ENCODE measurements at places on chromosomes 13 and 19. TPM values are rescaled to one million over a fixed set of nuclear protein-coding genes. Genes with fewer than 3 reads are reported as not detected.
A peak's percentile ranks its signal among the peaks of the same experiment; 100 is the strongest.

PPM1N gene
- total RNA-seq = not detected

MARK4 gene
- total RNA-seq = 60.4 TPM

ELL gene
- total RNA-seq = 15.5 TPM

DPF1 gene
- total RNA-seq = 4.9 TPM

DNAAF3 gene
- total RNA-seq = 18.4 TPM

KBTBD6 gene
- 11.1 TPM for total RNA-seq

ZNF554 gene
- total RNA-seq = 12.1 TPM

IGFL1 gene
- not detected for total RNA-seq

COQ8B gene
- 58.6 TPM for total RNA-seq

CGB5 gene
- total RNA-seq = not detected

FOSB gene
- 5.3 TPM for total RNA-seq

C13orf42 gene
- total RNA-seq = not detected

FGF21 gene
- total RNA-seq = not detected

ARHGAP35 gene
- total RNA-seq = 86.0 TPM

ZNF544 gene
- 61.0 TPM for total RNA-seq

DNA sequence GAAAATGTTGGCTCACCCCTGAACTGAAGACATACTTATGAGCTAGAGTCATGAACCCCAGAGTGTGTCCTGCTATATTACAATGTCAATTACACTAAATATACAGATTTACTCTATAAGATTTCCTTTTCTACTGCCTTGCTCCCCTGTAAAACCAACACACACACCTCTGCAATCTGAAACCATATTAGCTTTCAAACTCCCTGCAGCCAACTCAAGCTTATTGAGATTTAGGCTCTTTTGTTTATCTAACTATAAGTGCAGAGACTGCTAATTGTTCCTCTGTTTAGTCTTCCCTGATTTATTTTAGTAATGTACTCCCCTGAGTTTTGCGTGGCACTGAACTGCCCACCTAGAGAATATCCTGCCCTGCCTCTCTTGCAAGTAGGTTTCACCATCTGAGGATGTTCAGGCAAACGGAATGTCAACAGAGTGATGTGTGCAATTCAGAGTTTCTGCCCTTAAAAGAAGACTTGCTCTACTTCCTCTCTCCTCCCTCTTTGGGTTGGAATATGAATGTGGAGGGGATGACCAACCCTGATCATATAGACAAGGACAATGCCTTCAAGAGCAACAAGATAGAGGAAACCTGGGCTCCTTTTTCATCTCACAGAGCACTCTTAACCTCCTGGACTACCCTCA lies 22.3 kb downstream of the FAM216B start:
- no peaks in the 10 kb centered on the region for H3K36me3 ChIP-seq
- no peaks in the 10 kb centered on the region for H3K27me3 ChIP-seq
- H3K4me1 ChIP-seq = no peaks in the 10 kb centered on the region
- no peak overlapping the region for H3K4me3 ChIP-seq

GRCh38 chr13:75258159-75258782 lies 223.7 kb downstream of the TBC1D4 start:
- H3K4me1 ChIP-seq = peaks cover 8% of the 10 kb centered on the region
- H3K36me3 ChIP-seq = no peaks in the 10 kb centered on the region
- H3K27ac ChIP-seq = no peak overlapping the region
- no peaks in the 10 kb centered on the region for H3K27me3 ChIP-seq
- no peak overlapping the region for H3K4me3 ChIP-seq
- DNase-seq = no peak

- no peak overlapping the region for H3K27ac ChIP-seq
- peaks cover 8% of the 10 kb centered on the region for H3K4me1 ChIP-seq
- H3K27me3 ChIP-seq = peaks cover 16% of the 10 kb centered on the region
- no peaks in the 10 kb centered on the region for H3K36me3 ChIP-seq
- DNase-seq = no peak
These were observed 187.7 kb downstream of the SHISA2 start for GRCh38 chr13:25864116-25864515.

DNA sequence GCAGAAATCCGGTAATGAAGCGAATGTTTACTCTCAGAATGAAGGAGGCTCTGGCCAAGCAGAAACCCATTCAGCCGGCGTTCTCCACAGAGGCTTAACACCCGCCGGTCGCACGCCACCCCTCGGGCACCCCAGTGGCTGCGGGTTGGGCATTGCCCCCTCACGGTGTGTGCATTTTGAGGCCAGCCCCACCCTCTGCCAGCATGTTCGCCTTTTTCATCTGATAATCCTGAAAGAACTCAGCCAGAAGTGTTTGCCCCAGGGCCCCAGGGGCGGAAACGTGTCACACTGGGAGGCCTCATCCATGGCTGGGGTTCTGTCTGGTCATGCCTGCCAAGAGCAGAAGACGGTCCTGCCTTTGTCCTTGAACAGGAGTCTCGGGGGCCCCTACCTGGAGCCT lies 34.2 kb downstream of the COMP start:
- H3K27ac ChIP-seq = no peak overlapping the region
- no peak for DNase-seq
- H3K36me3 ChIP-seq = peaks cover 6% of the 10 kb centered on the region
- H3K4me1 ChIP-seq = no peaks in the 10 kb centered on the region
- H3K27me3 ChIP-seq = no peaks in the 10 kb centered on the region

DNA sequence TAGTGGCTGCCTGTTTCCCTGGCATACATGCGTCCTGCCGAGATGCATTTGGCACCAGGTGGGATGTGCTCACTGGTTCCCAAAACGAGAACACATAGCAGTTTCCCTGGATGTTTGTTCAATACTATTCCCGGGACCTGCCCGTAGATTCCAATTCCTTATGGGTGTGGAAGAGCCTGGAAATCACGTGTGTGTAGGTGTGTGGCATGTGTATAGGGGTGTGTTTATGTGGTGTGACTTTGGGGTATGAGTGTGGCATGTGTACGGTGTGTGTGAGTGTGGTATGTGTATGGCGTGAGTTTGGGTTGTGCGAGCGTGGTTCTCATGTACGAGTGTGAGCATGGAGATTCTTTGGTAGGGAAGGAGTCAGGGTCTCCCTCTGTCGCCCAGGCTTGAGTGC lies 2.9 kb upstream of the F7 start:
- peaks cover 3% of the 10 kb centered on the region for H3K36me3 ChIP-seq
- H3K27ac ChIP-seq = no peak overlapping the region
- H3K4me1 ChIP-seq = peaks cover 13% of the 10 kb centered on the region
- no peak for DNase-seq

GRCh38 chr19:3771906-3772455 lies at the start of gene RAX2:
Gene RAX2 (minus strand): TSS chr19:3772228. CDS start chr19:3771742, 486 bp downstream.
- no peak within 1 kb of the TSS for H3K4me3 ChIP-seq
- H3K27ac ChIP-seq = no peak within 1 kb of the TSS
- no peaks in the 10 kb centered on the region for H3K4me1 ChIP-seq
- H3K36me3 ChIP-seq = peaks cover 2% of the 10 kb centered on the region
- no peaks in the 10 kb centered on the region for H3K27me3 ChIP-seq

DNA sequence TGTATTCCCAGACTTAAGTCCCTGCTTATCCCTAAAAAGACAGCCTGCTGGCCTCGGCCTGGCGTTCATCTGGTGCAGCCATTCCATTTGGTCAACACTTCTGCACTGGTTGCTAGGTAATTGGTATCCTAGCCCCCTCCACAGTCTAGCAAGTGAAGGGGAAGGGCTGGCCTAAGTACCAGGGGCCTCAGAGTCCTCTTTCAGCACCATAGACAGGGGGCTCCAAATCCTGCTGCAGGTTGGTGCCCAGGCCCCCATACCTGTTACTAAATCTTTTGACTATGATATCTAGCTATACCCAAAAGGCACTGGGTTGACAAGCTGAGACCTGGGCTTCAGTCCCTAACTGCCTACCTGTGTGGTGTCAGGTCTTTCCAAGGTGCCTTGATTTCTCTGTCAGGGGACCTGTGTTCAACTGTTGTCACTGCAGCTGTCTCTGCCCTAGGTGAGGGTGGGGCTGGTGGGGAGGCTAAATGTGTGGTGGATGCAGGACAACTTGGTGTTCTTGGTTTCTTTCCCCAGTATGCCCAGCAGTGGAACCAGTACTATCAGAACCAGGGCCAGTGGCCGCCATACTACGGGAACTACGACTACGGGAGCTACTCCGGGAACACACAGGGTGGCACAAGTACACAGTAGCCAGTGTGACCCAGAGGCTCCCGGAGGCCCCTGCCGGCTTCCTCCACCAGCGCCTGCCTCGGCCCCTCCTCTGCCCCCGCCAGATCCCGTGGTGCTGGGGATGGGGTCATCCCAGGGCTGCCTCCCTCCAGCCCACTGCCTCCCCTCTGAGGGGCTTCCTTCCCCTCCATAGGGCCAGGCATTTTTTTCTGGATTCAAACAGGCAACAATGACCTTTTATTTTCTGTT lies 3.8 kb upstream of the CCDC97 start:
- peaks cover 14% of the 10 kb centered on the region for H3K4me1 ChIP-seq
- H3K36me3 ChIP-seq = peaks cover 19% of the 10 kb centered on the region
- no peak for DNase-seq

- no peaks in the 10 kb centered on the region for H3K4me1 ChIP-seq
- no peak for DNase-seq
- H3K4me3 ChIP-seq = no peak overlapping the region
- H3K27ac ChIP-seq = no peak overlapping the region
- H3K27me3 ChIP-seq = peaks cover 4% of the 10 kb centered on the region
These were observed 74.7 kb downstream of the ITGBL1 start for GRCh38 chr13:101527130-101527529.

- H3K4me3 ChIP-seq = no peak overlapping the region
- H3K36me3 ChIP-seq = no peaks in the 10 kb centered on the region
- H3K27me3 ChIP-seq = peaks cover 11% of the 10 kb centered on the region
- no peak overlapping the region for H3K27ac ChIP-seq
- no peak for DNase-seq
These were observed 69.3 kb downstream of the NHLRC3 start for GRCh38 chr13:39107561-39107960.

- no peaks in the 10 kb centered on the region for H3K36me3 ChIP-seq
- H3K27ac ChIP-seq = no peak overlapping the region
- no peak for DNase-seq
- H3K4me1 ChIP-seq = no peaks in the 10 kb centered on the region
These were observed 128.7 kb downstream of the LIG4 start for GRCh38 chr13:108086678-108087077.

DNA sequence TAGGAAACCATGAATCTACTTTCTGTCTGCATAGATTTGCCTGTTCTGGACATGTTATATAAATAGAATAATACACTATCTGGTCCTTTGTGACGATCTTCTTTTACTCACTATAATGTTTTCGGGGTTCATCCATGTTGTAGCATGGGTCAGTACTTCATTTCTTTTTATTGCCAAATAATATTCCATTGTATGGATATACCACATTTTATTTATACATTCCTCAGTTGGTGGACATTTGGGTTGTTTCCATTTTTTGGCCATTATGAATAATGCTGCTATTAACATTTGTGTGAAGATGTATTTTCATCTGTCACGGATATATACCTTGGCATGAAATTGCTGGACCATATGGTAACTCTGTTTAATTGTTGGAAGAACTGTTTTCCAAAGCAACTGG lies 6.8 kb downstream of the BIVM start:
- H3K27me3 ChIP-seq = no peaks in the 10 kb centered on the region
- no peak for DNase-seq
- H3K4me3 ChIP-seq = no peak overlapping the region
- no peak overlapping the region for H3K27ac ChIP-seq

DNA sequence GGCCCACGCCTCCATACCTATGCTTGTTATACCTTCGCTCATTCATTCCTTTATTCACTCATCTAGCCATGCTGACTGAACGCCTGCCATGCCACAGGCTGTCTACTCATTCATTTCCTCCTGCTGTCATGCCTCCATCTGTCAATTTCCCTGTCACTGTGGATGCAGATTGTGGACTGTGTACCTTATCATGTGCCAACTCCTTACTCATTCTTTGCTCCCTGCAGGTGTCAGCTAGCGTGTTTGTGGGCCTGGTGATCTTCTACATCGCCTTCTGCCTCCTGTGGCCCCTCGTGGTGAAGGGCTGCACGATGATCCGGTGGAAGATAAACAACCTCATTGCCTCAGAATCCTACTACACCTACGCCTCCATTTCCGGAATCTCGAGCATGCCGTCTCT lies 4.1 kb upstream of the PSMD8 start:
- peaks cover 1% of the 10 kb centered on the region for H3K36me3 ChIP-seq
- DNase-seq = no peak
- no peak overlapping the region for H3K27ac ChIP-seq
- peaks cover 6% of the 10 kb centered on the region for H3K4me1 ChIP-seq
- no peak overlapping the region for H3K4me3 ChIP-seq

DNA sequence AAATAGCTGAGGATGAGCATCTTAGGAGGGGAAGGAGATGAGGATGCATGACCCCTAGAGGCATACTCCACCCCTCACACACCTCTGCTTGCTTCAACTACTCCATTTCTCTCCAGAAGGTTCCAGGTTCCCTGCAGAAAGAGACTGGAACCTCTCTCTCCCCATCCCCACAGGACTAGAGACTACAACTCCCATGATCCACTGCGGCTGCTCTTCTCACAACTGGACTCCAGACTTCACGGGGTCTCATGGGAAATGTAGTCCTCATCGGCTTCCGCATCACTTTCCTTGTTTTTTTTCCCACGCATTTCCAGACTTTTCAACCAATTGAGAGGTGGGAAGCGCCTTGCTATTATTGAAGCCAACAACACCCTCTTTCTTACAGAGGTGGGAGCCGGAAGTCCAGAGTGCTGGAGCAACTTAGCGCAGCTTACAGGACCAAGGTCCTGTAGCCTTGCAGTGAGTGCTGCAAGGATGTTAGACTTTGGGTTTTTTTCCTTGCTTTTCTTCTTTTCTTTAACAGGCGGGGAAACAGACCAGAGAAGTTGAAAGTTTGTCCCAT lies 13.9 kb upstream of the CACNG6 start:
- peaks cover 12% of the 10 kb centered on the region for H3K4me1 ChIP-seq
- H3K4me3 ChIP-seq = peak overlapping the region; percentile 54
- no peak overlapping the region for H3K27ac ChIP-seq
- peaks cover 62% of the 10 kb centered on the region for H3K27me3 ChIP-seq

GRCh38 chr13:33554919-33555791 lies 262.8 kb upstream of the RFC3 start:
- no peak for DNase-seq
- H3K27me3 ChIP-seq = no peaks in the 10 kb centered on the region
- no peak overlapping the region for H3K4me3 ChIP-seq

DNA sequence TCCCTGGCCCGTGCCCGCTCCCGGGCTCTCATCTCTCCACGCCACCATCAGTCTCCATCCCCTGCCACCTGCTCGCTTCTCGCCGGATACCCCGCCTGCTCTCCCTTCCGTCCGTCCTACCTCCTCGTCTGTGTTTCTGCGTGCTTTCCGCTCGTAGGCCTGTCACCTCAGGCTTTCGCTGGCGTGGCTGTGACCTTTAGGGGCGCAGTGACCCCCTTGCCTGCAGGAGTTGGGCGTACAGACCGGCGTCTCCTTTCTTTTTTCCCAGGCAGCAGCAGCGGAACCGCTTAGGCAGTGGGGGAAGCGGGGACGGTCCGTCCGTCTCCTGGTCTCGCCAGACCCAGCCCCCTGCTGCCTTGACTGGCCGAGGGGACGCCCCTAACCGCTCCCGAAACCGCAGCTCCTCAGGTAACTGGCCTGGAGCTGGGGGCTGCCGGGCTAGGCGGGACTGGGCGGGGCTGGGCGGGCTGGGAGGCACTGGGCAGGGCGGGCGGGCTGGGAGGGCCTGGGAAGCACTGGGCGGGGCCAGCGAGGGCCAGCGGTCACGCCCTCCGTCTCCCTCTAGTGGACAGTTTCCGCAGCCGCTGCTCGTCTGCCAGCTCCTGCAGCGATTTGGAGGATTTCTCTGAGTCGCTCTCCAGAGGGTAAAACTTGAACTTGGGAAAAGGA lies 6.3 kb downstream of the PGLYRP1 start:
- peaks cover 23% of the 10 kb centered on the region for H3K27me3 ChIP-seq
- H3K4me3 ChIP-seq = peak overlapping the region; percentile 66
- no peak overlapping the region for H3K27ac ChIP-seq
- peak; percentile 81 for DNase-seq
